Activated T-cell treated with anti-CD3 and anti-CD28 coated beads, Interleukin-2, amount 50 U/mL, for 72 hours (primary cell): ENCODE measurements at places on chromosomes 3 and 15.

DNA sequence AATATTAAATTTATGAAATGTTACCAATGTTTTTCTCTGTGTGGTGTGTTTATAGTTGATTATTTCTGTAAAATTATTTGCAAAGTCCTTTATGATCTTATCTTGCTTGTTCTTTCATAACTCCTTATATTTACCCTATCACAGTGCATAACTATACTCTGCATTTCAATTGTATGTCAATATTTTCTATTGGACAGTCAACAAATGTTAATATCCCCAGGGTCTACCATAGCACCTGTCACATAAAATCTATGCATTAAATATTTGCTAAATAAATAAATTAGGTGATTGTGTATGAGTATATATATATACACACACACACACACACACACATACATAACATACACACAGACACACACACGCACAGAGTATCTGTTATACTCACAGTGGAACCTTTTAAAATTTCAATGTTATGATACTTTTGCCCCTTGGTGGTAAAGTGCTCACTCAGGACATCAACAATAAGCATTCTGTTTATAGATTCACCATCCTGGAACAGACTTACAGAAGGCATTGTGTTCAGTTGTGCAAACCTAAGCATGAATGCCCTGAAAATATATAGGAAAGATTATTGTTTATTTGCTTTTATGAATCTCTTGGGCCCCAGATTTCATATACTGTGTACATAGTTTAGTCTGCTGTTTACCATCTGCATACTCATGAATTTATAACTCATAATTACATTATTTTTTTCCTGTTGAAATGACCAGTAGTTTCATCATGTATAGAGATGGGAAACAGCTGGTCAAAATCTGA is 443.7 kb downstream of the EPHA6 start:
- no peak for DNase-seq

- DNase-seq: no peak
Measured at GRCh38 chr15:73362900-73363299, 5.9 kb downstream of the HCN4 start.

GRCh38 chr3:16174976-16175901 is 759 bp downstream of the GALNT15 start:
- no peak for DNase-seq

DNA sequence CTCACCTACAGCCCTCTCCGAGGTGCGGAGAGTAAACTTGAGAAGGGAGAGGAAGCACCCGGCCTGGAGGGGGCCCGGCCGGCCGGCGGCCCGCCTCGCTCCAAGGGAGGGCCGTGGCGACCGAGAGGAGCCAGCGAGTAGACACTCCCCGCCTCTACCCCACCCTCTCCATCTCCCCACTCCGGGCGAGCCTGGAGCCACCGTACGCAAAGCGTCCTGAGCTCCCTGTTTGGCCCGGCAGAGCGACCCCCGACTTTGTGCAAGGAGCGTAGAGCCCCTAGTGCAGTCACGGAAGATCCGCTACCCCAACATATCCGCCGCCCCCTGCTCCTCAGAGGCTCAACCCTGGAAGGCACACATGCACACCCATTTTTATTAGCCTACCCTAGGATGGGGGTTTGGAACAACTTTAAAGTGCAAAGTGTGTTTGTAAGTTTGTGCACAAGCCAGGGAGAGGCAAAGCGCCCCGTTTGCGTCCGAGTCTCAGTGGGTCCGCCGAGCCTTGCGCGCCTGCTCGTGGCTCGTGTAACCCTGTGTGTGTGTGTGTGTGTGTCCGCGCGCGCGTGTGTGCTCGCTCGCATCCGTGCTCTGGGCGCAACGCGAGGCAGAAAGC is 508 bp upstream of the SMAD6 start:
- DNase-seq: peak; percentile 56

DNA sequence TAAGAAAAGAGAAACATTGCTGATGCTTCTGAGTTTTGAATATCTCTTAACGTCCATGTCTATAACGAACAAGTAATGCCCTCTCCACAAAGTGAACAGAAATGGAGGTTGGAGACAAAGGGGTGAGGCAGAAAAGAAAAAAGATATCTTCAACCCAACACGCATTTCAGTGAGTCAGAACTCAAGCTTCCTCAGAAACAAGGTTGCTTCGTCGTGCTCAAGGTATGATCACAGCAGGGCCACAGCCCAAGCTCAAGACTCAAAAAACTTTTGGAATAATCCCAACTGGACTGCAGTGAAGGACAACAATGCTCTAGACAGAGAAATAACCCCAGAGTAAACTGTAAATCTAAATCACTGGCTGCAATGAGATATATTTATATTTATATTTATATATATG is 18.9 kb downstream of the WNT5A start:
- DNase-seq: no peak

DNA sequence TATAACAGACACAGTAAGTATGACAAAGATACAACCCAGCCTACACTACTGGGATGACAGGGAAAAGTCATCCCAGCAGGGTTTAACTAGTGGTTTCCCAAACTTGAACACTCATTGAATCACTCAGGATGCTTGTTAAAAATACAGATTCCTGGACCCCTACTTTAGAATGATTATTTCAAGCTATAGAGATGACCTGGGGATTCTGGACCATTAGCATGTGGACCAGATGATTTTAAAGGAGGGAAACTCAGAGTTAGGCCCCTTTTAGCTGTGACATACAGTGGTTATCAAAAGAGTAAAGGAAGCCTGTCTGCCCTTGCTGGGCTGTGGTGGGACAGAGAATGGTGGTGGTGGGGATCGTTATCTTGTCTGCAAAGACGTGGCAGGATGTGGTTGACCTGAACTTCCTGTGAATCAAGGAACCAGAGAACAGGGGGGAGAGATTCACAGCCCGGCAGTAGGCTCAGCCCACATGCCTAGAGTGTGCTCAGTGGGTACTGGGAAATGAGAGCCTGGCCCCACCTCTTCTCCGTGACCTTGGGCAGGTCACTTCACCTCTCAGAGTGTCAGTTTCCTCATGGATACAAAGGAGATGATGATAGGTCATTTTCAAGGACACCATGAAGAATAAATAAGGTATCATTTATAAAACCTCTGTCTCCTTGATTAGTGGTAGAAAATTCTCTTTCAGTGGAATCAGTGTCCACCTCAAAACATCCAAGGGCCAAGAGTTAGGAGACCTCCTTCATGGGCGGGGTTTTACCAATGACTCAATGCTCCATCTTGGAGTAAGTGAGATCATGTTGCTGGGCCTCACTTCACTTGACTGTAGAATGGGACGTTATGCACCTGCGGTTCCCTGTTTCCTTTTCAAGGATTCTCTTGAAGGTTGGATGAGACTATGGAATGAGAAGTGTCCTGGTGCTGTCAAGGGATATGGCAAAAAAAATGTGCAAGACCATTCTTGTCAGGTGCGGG is 306.5 kb downstream of the RPLP1 start:
- DNase-seq: peak; percentile 89

DNA sequence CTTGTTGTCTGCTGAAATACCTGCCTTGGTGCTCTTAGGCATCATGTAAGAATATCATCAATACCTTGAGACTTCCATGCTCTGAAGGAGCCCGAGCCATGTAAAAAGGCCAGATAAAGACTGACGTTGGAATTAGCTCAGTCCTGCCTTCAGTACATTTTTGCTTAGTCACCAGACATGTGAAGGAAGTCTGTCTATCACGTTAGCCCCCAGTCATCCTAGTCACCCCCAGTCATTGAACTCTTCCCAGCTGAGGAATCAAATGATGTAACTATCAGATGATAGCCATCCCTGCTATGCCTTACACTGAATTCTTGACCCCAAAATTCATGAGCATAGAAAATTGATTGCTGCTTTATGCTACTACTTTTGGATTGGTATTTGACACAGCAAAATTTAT is 351.2 kb upstream of the SGO1 start:
- no peak for DNase-seq

- DNase-seq: no peak
Measured at GRCh38 chr3:185645596-185646381, 59.7 kb downstream of the SENP2 start.

GRCh38 chr3:140842984-140843649 is 98.5 kb upstream of the SLC25A36 start:
- DNase-seq: no peak

- no peak for DNase-seq
Measured at GRCh38 chr3:186192823-186193222, 83.9 kb upstream of the ETV5 start.

DNA sequence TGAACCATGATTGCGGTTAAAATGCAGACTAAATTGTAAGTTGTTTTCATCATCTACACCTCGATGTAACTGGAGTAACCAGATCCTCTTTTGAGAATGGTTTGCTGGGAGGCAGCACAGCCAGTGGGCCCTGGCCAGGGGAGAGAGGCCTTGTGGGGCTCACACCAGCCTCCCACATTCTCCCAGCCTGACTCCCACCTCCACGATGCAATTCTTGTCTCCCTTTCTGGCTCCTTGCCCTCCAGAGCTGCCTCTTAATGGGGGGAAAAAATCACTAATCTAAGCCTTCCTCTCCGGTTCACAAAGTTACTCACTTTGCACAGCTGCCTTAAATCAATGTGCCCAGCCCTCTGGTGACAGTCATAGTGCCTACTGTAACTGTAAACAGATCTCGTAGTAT is 17.9 kb upstream of the PAQR5 start:
- no peak for DNase-seq

GRCh38 chr3:152256851-152257562 is 11.7 kb upstream of the MBNL1 start:
- DNase-seq: no peak

DNA sequence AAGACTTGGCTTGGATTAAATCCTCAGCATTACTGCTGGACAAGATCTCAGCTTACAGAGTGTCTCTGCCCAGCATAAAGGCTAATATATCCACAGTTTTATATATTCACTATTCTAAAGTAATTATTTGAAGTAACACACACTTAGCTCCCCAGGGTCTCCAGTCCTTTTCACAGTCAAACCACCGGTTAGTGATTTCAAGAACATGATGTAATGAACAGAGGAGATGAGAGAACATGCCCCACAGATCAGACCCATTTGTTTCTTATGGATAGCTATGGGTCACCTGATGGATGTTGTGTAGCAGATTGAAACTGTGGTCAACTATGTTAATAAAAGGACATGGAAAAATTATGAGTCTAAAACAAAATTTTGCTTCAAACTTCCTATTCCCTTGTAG is 44.8 kb upstream of the MRPL3 start:
- no peak for DNase-seq

DNA sequence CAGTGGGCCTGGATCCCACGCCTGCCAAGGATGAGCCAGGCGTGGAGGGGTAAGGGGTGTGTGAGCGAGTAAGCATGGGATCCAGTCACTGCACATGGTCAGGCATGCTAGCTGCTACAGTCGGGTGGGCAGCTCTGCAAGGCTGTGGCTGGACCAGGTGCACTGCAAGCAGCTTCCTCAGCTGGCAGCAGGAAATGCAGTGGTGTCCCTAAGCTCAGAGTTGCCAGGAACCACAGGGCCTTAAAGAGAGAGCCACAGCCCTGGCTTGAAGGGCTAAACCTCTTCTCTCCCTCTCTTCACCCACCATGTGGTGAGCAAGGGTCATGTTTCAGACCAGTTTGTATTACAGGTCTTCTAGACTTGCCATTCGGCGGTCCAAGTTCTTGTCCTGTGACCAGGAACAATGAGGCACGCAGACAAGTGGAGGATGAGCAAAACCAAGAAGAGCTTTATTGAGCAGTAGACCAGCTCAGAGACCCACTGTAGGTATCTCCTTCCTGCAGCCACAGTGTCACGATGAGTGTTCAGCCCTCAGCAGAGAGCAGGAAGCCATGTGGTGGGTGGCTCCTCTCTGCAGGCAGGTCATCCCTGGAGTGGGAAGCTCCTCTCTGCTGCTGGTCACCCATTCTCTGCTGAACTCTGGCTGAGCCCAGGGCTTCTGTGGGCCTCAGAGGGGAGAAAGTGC is 511.9 kb downstream of the PYDC2 start:
- no peak for DNase-seq

DNA sequence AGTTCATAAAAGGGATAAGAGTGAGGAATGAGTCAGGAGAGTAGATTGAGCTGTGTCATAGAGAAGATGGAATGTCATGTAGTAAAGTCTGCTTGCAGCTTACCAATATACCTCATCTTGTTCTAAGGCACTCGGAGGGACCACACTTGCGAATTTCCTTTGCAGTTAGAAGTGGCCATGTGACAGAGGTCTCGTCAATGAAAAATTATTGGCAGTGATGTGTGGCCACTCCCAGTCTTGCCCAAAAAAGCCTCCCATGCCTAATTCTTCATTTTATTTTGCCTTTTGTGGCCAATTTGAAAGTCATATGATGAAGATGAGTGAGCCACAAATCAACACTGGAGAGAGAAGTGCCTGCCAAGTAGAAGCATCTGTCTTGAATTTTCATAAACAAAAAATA is 465.6 kb upstream of the ZNF385D start:
- no peak for DNase-seq

DNA sequence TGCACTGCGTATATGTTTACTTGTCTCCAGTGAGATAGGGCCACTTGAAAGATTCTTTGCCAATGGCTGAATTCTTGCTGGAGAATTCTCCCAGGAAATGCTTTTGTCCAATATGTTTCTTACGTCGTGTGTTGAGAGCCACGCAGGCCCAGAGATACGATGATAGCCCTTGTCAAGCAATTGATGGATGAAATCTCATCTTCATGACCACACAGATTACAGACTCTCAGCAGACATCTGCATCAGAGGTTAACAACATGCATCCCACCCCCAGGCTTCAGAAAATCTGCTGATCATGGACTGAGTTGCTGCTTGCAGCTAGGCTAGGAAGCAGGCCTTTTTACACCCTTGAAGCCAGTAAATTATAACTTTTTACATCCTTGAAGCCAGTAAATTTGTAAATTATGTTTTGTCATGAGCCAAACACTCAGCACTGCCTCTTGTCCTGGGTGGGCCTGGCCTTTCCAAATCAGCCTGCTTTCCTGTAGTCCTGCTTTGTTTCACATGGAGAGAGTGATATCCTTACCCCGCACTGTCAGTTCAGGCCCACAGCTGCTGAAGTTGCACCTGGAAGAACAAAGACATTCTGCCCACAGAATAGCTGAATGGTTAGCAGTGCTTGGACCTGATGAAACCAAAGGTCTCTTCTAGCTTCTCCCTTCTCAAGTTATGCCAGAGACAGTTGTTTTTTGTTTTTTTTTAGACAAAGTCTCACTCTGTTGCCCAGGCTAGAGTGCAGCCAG is 84.4 kb downstream of the GPR156 start:
- no peak for DNase-seq

DNA sequence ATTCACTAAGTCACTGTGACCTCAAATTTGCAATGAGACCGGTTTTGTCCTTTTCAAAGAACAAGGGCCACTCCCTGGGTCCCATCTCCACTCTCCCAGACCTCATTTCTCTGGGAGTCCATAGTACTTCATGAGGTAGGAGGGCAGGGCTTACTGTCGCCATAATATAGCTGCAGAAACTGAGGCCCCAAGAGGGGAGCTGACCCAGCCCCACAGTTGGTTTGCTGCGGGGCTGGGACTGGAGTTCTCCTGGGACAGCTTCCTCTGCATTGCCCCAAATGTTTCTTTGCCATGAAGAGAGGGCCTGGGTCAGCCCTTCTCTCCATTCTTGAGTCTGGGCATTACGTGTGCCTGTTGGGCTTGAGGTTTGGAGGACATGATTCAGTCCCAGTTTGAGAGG is 60.1 kb downstream of the ITGA11 start:
- DNase-seq: no peak
